ENCODE measurements at places on chromosomes 13 and 19.

- DNase-seq, result no peak
Measured at GRCh38 chr19:6214881-6215541, 64.8 kb downstream of the MLLT1 start.

GRCh38 chr13:113732961-113733950 is 25.8 kb upstream of the TMEM255B start:
- no peak for DNase-seq

GRCh38 chr19:3834349-3835054 is 34.3 kb downstream of the ZFR2 start:
- DNase-seq, result no peak

GRCh38 chr13:105816994-105817393 is 718.5 kb downstream of the EFNB2 start:
- DNase-seq, result no peak

DNA sequence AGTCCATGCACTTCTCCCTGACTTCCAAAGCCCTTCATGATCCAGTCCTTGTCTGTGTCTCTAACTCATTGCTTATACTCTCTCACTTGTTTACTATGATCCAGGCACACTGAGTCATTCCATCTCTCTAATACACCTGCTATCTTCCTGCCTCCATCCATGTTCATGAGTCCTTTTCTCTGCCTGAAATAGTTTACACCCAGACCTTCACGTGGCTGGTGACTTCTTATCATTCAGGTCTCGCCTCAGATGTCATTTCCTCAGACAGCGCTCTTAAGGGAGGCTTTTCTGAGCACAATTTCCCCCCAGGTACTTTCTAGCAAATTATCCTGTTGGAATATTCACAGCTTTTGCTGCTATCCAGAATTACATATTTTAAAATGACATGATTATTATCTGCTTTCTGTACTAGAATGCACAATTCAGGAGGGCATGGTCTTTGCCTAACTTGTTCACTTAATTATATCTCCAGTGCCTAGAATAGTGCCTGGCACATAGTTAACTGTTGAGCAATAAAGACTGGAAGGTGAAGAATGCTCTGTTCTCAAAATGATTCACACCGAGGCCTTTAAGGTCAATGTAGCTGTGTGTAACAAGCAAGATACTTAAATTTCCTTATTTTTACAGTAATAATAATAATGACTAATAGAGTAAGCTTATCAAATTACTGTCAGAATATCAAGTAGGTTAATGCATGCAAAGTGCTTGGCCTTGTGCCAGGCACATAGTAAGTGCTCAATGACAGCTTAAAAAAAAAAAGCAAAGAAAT is 183.7 kb upstream of the SPRY2 start:
- DNase-seq, result no peak

Data from CD4-positive, alpha-beta T cell treated with Interleukin-1 beta for 1 hour (primary cell).